ENCODE measurements at places on chromosomes 7 and 10.

DNA sequence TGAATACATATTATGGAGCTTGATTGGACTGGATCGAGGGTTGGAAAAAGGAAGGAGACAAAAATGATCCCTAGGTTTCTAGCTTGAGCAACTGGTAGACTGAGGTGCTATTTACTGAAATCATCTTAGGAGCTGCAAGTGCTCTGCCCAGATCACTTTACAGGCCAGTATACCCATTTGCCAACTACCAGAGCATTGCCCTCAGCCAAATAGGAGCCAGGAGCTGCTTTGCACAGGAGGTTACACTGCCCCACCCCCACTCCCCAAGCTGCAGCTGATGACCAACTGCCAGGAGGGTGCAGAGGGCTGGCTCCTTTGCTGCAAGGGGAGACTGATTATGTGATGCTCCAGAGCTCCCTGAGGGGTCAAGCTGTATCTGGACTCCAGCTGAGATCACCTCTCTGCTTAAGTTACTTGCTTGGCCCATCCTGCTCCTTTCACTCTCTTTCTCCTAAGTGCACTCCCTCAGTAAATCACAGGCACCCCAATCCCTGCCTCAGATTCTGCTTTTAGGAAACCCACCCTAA, 275.4 kb downstream of the ZEB1 start:
- no peak for DNase-seq

DNA sequence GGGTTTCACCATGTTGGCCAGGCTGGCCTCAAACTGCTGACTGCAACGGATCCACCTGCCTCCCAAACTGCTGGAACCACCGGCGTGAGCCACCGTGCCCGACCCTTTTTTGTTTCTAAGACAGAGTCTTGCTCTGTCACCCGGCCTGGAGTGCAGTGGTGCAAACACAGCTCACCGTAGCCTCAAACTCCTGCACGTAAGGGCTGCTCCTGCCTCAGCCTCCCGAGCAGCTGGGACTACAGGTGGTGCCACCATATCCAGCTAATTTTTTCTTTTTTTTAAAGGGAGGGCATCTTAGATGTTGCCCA, 36.4 kb downstream of the ADAP1 start:
- no peak for DNase-seq

GRCh38 chr10:129622736-129623135, 155.7 kb downstream of the MGMT start:
- DNase-seq: no peak

- no peak for DNase-seq
Observed at GRCh38 chr7:140231771-140232491, 55.1 kb upstream of the KDM7A start.

DNA sequence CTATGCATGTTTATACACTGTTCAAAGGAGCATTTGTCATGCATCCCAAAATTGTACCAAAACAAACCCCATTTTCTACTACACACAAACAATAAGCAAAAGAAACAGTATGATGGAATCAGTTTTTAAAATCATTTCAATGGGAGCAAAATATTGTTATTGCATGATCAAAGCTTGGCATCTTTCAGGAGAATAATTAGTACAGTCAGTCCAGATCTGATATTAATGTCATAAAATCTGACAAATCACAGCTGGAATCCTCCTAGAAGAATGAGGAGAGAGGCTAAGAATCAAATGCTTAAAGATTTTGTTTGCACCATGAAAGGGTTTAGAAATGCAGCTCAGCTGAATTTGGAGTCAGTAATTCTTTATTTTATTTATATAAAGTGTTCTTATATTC, 229.7 kb upstream of the SEMA3E start:
- no peak for DNase-seq

- no peak for DNase-seq
Observed at GRCh38 chr7:86257894-86258293, 385.8 kb upstream of the GRM3 start.

DNA sequence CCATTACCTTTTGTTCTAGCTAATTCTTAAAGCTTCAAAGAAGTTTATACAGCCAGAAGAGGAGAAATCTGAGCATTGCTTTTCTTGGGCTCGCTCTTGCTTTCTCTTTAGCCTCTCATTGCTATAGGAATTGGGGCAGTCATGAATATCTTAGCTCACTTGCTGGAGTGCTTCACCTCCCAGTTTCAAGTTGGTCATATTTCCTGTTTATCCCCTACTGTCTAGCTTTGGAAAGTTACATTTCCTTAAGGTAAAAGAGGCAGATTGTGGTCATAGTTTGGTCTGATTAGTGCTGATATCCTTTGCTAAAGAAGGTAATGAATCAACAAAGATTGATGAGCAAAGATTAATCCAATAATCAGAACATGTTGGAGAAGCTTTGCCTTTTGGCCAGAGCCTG, 77.7 kb upstream of the GLI3 start:
- no peak for DNase-seq

- no peak for DNase-seq
Observed at GRCh38 chr7:150381096-150381495, 2.0 kb downstream of the ZNF775 start.

DNA sequence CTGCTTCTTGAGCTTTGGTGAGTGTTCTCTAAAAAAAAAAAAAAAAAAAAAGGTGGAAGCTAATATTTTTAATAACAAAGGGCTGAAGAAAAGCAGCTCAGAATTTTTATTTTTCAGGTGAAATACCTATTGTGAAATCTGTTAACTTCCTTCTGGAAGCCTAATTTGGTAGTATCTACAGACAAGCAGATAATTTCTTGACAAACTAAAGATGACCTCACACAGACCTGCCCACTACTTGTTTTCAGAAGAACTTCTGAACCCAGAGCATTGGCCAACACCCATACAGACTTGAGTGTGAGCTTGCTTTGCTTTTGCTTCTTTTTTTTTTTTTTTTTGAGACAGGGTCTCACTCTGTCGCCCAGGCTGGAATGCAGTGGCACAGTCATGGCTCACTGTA, 31.2 kb downstream of the LRRC4 start:
- no peak for DNase-seq

GRCh38 chr7:42685911-42686310, 226.0 kb downstream of the C7orf25 start:
- DNase-seq: no peak

- DNase-seq: no peak
Observed at GRCh38 chr10:112631501-112632400, 184.7 kb downstream of the VTI1A start.

DNA sequence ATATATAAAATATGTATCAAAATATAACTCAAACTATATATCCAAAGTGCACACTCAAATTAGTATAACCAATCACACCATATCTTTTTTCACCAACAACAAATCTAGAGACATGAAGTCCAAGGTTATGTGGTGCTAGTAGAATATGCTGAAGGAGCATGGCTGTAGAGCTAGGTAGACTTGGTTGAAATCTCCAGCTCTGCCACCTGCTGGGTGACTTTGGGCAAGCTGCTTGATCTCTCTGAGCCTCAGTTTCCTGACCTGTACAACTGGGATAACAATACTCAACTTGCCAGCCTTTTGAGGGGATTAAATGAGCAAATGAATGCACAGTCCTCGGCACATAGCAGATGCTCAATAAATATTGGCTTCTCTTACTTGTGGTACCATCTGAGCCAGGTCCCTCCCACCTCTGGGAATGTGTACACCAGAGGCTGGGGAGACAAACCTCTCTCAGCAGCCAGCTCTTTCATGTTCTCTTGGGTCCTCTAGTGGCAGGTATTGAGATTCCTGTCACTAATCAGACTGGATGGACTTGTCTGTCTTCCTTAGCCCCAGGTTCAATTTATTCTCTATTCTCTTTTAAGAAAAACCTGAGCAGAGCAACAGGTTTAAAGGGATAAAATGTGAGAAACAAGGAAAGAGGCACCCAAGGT, 94.3 kb upstream of the PDE1C start:
- DNase-seq: no peak

- peak; percentile 87 for DNase-seq
Observed at GRCh38 chr10:125118011-125118611, 42.3 kb downstream of the CTBP2 start.

GRCh38 chr10:96379758-96380157, 21.0 kb upstream of the OPALIN start:
- DNase-seq: no peak

- no peak for DNase-seq
Observed at GRCh38 chr7:1043552-1044188, 676 bp upstream of the GPR146 start.

DNA sequence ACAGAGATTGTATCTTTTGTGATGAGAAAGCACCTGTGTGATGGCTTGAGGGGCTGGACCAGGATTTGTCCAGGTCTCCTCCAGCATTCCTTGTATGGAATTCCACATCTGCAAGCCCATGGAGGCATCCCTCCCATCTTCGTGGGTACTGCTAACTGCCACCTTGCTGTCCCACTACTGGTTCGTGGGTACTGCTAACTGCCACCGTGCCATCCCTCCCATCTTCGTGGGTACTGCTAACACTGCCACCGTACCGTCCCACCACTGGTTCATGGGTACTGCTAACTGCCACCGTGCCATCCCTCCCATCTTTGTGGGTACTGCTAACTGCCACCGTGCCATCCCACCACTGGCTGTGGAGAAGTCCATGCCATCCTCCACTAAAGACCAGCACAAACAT, 111.7 kb downstream of the LARP4B start:
- DNase-seq: no peak

GRCh38 chr7:149843566-149843965, 5.4 kb downstream of the ZNF862 start:
- DNase-seq: no peak

GRCh38 chr10:127196282-127197153, at the start of gene INSYN2A:
TSS of gene INSYN2A (minus strand) at chr10:127196591. CDS start at chr10:127176395, 20,196 bp downstream.
- DNase-seq: no peak

- no peak for DNase-seq
Observed at GRCh38 chr10:98638920-98639319, 192.2 kb upstream of the HPS1 start.

DNA sequence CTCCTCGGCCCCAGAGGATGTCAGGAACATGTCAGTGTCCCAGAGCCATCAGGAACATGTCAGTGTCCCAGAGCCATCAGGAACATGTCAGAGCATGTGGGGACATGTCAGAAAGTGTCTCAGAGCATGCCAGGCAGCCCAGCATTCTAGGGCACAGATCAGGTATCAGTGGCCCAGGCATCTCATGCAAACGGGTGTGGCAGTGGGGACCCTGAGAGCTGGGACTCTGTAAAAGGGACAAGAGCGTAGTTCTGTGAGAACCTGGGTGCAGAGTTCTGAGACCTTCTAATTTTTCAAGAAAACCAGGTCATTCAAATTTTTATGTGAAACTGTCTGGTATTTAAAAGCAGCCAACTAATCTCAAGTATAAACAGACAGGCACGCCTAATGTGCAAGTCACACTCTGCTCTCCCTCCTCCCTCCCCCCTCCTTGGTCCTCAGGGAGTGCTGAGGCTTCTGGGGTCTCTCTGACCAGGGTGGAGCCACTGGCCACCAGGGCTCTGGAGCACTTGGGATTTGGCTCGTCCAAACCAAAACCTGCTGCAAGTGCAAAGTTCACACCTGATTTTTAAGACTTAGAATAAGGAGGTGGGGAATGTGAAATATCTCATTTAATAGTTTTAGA, 64.6 kb downstream of the ALOX5 start:
- no peak for DNase-seq

GRCh38 chr10:118729200-118729599, 25.6 kb downstream of the CACUL1 start:
- DNase-seq: no peak

DNA sequence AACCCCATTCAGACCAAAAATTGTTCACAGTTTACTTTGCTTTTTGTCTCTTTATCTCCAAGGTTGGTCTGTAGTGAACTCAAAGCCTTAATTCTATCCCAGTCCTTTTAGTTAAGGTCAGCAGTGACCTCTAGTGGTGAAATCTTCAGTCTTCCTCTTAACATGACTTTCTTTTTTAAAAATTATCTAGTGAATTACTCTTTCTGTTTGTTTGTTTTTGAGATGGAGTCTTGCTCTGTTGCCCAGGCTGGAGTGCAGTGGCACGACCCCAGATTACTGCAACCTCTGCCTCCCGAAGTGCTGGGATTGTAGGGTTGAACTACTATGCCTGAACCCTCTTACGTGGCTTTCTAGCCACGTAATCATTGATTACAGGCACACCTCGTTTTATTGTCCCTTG, 25.0 kb downstream of the ZNF487 start:
- DNase-seq: peak; percentile 79

GRCh38 chr10:58282615-58283014, 13.7 kb downstream of the CISD1 start:
- no peak for DNase-seq

GRCh38 chr10:70558295-70558694, 44.2 kb downstream of the PRF1 start:
- DNase-seq: no peak

GRCh38 chr10:65805993-65806392, 1119.8 kb upstream of the LRRTM3 start:
- no peak for DNase-seq

DNA sequence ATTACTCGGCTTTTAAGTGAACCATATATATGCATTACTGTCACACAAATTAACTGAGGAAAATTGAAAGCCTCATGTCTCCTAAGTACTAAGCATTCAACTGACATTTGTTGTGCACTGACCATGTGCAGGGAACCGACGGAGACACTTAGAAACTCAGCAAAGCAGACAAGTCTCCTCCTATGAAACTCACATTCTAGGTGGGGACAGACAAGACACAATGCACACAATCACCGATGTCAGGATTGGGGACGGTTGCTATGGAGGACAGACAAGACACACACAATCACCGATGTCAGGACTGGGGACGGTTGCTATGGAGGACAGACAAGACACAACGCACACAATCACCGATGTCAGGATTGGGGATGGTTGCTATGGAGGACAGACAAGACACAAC, 134.0 kb downstream of the PTPRN2 start:
- DNase-seq: no peak

DNA sequence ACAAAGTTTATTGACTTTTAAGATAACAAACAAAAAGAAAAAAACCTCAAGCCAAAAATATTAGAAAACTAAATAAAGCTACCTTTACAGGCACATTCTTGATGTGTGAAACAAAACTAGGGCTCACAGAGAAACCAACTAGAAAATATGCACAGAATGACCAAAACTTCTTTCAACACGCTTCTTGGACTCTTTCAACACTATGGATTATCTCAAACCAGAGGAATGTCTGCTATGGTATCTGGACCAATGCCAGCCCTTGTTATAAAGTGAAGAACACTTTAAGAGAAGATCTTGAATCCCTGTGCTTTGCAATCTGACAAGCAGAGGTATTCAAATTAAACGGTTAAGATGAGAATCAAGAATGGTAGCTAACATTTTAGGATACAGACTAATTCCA, 76.6 kb downstream of the DNAJC1 start:
- DNase-seq: no peak

DNA sequence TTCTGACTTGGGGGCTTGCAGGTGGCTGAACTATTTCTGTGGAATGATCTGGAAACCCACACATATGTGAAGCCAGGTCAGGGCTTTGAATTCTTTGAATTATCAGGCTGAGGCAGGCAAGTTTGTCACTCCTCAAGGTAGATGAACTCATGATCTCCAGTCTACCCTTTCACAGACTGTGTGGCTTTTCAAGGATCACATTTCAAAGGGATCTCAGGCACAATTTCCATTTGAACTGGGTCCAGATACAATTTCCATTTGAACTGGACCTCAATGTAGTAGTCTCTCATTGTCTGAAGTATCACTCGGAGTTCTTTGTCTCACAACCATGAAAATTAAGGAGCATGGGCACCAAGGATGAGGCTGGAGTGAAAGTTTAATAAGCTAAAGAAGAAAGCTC, 25.7 kb upstream of the EIF4H start:
- DNase-seq: no peak

All from forelimb muscle (tissue), 1 donor.